ENCODE measurements at places on chromosomes 13 and 19.

DNA sequence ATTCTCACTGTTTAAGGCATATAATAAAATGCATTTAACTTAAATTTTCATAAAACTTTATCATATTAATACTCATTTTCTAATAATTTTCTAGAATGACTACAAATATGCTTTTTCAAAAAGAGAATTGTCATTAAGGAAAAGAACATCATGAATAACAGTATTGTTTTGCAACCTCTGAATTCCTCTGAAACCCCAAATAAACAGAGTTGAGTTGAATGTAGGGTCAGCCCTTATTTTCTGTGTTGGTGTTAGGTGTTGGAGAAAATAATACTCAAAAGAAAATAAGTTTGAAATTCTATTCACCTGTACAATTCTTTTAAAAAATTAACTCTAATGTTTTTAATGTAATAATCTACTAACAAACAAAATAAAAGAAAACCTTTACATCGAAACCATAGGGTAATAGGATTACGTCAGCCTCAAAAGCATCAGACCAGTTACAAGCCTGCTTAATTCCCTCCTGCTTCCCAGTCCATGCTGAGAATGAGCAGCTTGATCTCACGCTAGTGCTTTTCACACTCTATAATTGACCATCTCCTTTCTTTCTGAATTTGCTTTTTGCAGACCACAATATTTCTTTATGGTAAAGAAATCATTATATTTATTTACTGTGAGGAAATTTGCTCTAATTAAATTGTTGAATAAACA, 160.9 kb downstream of the PCDH9 start:
- DNase-seq: no peak

GRCh38 chr13:83546476-83546875, 335.8 kb downstream of the SLITRK1 start:
- DNase-seq: no peak

- no peak for DNase-seq
These were observed 6.0 kb downstream of the ERVV-1 start for GRCh38 chr19:53019684-53020083.

- DNase-seq: no peak
These were observed 2.6 kb upstream of the TIMM13 start for GRCh38 chr19:2429917-2430535.

GRCh38 chr13:29782798-29783197, 67.6 kb downstream of the UBL3 start:
- no peak for DNase-seq

DNA sequence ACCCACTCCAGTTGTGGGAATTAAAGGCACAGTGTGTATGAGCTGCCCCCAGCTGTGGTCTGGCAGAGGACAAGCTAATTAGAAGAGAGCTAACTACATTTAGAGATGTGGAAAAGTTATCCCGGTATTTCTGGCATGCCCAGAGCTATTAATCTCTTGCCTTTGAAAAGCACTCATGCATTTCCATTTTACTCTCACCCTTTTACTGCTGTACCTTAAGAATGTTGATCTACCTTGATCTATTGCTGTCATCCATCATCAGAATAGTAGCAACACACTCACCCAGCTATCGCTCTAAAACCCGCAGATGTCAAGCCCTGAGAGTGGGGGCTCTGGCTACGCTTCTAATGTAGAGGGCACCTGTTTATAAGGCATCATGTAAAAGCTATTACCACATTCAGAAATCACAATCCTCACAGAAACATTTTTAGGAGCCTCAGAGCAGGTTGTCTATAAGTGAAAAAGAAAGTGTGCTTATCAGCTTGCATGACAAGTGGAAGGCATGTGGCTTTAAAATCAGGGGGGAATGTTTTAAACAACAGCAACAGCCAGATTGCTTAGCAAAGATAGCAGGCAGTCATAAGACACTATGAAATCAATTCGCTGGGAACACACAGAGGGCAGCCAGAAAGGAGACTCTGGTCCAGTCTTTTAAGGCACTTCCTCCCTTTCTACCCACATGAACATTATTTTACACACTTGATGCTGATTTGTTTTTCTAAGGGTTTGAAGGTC, 224.2 kb upstream of the IRS2 start:
- DNase-seq: no peak

GRCh38 chr13:81722456-81722855, 1381.5 kb upstream of the SPRY2 start:
- no peak for DNase-seq

GRCh38 chr13:52850396-52851136, 2.1 kb upstream of the PCDH8 start:
- DNase-seq: no peak
